Lower leg skin (tissue), 4 donors: ENCODE measurements at places on chromosomes 1 and 21.

DNA sequence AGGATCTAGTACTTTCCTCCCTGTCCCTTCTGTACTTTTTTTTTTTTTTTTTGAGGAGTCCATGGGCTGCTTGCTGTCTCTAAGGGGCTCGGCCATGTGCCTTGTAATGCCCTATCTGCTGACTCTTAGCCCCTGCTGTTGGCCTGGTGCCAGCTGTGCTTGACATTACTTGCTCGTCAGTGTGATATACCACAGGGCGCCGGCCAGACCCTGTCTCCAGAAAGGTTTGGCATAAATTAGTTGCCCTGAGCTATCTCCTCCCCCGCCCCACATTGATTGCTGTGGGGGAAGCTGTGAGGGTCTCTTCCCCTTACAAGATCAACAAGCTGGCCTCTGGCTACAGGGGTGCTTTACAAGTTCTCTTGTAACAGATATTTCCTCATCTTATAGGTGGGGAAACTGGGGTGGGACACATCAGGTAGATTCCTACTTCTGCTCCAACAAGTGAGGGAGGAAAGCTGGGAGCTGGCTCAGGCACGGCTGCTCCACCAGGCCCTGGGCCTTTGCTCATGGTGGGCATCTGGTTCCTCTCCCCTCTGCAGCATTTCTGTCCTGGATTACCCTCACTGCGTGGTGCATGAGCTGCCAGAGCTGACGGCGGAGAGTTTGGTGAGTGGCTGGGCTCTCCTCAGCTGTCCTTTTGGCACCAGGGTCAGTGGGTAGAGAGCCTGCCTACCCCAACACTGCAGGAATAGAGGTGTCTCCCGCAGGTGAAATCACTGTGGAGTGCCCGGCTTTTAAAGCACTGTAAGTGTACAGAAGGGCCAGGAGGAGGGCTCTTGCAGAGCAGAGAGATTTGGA, 15.6 kb downstream of the STRIP1 start:
- DNase-seq, result no peak

DNA sequence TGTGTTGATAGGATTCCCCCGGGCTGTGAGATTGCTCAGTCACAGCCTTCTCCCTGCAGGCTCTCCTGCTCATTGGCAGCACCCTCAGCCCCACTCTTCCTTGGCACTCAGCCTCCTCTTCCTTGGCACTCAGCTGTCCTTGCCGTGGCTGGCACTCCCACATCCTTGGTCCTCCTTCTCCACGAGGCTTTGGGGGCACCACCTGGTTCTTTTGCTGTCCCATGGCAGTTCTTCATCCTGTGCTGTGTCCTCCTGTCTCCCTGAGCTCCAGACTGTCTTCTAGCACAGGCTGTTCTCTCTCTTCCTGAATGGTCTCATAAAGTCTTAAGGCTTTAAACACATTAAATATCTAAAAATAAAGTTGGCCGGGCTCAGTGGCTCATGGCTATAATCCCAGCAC, 27.0 kb downstream of the PKNOX1 start:
- no peak for DNase-seq

- no peak for DNase-seq
These were observed 257.1 kb upstream of the GREM2 start for GRCh38 chr1:240869071-240869470.

GRCh38 chr1:226957714-226958113, 17.6 kb downstream of the COQ8A start:
- no peak for DNase-seq

- DNase-seq, result no peak
These were observed 427.7 kb upstream of the RUNX1 start for GRCh38 chr21:35476621-35477395.

DNA sequence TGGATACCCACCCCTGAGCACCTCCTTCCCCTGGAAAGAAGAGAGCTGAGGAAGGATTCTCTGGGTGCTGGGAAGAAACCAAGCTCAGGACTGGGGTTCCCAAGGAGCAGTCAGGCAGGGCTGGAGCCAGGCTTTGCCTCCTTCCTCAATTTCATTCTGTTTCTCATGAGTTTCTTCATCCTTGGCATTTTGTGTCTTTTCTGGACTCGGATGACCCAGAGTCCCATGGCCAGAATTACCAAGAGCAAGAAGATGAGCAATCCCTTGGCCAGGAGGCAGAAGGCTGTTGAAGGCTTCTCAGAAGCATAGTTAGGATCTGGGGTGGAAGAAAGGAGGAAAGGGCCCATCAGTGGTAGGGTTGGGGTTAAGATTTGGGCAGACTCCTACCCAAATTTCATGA, 2.5 kb downstream of the SLAMF9 start:
- peak; percentile 80 for DNase-seq
